T-helper 9 cell (primary cell): ENCODE measurements at places on chromosomes 4 and X.

- no peak for DNase-seq
Observed at GRCh38 chr4:40718586-40718985, 31.2 kb upstream of the NSUN7 start.

DNA sequence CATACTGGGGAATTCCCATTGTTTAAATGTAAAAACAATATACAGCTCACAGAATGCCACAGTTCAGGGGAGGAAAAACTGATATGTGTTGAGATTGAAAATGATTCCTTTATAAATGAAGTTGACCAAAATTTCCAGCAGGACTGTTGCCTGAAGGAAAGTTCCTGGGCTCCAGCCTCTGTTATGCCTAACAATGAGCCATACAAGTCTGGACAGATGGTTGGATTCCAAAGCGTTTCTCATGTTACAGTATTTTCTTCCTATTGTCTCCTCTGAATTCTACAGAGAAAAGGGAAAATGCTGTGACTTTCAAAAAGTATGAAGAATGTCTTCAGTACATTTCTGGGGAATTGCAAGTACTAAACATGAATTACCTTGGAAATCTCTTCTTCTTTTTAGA lies 73.3 kb downstream of the ALPK1 start:
- DNase-seq = no peak

DNA sequence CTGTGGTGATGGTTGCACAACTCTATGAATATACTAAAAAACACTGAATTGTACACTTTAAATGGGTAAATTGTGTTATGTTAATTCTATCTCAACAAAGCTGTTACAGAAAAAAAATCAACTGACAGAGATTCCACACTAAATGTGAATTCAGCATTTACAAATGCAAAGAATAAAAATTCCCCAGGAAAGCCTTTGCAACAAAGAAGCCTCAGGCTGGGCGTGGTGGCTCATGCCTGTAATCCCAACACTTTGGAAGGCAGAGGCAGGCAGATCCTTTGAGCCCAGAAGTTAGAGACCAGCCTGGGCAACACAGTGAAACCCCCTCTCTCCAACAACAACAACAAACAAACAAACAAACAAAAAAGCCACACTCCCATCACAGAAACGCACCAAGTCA lies 8.9 kb downstream of the BCLAF3 start:
- no peak for DNase-seq

- DNase-seq = no peak
Observed at GRCh38 chrX:43003939-43004338, 226.0 kb upstream of the PPP1R2C start.

DNA sequence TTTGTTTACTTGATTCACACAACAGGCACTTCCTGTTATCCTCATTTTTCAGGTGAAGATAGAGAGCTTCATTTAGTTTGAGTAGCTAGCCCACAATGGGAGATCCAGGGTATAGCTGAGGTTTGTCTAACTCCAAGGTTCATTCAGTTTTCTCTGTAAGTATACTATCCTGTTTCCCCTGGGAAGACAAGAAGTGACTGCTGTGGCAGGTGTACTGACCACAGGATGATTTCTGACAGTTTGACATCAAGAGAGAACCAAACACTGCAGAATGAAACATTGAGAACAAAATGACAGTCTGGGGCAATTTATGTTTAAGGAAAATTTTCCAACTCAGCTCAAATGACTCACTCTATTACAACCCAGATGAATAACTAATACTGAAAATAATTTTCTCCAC lies 958.0 kb downstream of the STPG2 start:
- no peak for DNase-seq

- no peak for DNase-seq
Observed at GRCh38 chrX:18973527-18974192, 10.3 kb downstream of the PHKA2 start.

DNA sequence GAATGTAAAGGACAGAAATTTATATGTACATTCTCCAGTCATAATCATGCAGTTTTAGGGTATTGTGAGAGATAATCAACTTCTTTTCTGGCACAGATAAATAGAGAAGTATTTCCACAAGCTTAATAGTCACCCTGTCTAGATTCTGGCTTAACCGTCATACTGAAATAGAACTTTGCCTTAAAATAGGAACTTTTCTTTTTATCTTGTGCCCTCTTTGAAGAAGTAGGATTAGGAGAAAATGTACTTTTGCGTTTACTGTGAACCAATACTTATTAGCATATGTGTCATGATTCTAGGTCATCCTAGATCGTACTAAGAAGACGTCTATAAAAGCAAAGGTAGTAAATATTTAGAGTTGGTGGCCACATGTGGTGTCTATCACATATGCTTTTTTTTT lies 95.4 kb downstream of the NFKB1 start:
- DNase-seq = no peak

- no peak for DNase-seq
Observed at GRCh38 chr4:76201276-76201675, 12.3 kb downstream of the SCARB2 start.
